ENCODE measurements at places on chromosomes 3 and 15.

GRCh38 chr15:67543348-67543718, 830 bp downstream of the MAP2K5 start:
- peak; percentile 12 for DNase-seq

GRCh38 chr15:90481023-90481422, 48.7 kb upstream of the CRTC3 start:
- DNase-seq: no peak

- DNase-seq: no peak
Observed at GRCh38 chr15:100716456-100717085, 114.2 kb downstream of the ASB7 start.

- no peak for DNase-seq
Observed at GRCh38 chr3:123505820-123506219, 56.9 kb upstream of the ADCY5 start.

- no peak for DNase-seq
Observed at GRCh38 chr3:137972396-137972795, 37.6 kb upstream of the CLDN18 start.

GRCh38 chr3:157527131-157527881, 24.1 kb upstream of the VEPH1 start:
- no peak for DNase-seq

- DNase-seq: no peak
Observed at GRCh38 chr15:60400944-60401343, 3.2 kb upstream of the ANXA2 start.

GRCh38 chr15:92707880-92708551, 52.4 kb upstream of the FAM174B start:
- no peak for DNase-seq

Data from hepatic stellate cell (primary cell).